Stimulated activated CD4-positive, alpha-beta T cell treated with anti-CD3 and anti-CD28 coated beads, Interleukin-1b, Interleukin-23, amount 100 ng/mL, for 48 hours (primary cell): ENCODE measurements at places on chromosomes 7 and 10.

DNA sequence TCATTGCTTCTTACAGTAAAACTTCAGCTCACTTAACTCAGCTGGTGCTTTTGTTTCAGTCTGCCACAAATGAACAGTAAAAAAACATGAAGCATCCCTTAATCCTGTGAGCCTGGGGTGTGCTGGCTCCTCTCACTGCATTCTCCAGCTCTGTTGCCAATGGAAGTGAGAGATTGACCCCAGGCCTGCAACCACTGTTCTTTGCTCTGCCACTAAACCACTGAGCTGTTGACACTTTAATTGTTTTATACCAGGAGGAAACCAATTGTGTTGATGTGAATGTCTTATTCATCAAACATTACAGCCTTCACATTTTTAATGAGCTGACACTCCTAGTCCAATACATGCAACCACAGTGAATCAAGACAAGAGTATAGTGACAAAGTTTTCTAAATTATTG, 69.4 kb upstream of the FZD1 start:
- DNase-seq = no peak

DNA sequence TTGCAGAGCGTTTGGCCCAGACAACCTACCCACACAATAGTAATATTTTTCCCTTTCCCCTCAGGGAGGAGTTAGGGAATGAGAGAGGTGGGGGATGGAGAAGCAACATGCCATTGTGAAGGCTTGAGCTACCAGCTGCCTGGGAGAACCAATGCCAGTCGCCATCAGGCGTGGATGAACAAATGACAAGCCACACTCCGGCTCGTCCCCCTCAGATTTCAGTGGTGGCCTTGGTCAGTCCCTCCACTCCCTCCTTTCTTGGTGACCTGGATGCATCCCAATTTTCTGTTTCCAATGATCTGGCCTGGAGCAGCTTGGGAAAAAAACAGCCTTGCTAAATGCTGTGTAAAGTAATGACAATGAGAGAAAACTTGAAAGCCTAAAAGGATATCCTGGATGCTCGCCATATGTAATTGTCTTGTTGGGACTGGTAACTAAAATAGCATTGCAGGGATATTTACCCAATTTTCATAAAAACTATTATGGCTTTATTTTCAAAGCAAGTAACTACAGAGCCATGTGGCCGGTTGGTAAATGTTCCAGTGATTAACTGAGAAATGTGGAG, 110.7 kb downstream of the ICA1 start:
- DNase-seq = no peak

GRCh38 chr10:1123198-1123597, 67.0 kb downstream of the WDR37 start:
- no peak for DNase-seq

DNA sequence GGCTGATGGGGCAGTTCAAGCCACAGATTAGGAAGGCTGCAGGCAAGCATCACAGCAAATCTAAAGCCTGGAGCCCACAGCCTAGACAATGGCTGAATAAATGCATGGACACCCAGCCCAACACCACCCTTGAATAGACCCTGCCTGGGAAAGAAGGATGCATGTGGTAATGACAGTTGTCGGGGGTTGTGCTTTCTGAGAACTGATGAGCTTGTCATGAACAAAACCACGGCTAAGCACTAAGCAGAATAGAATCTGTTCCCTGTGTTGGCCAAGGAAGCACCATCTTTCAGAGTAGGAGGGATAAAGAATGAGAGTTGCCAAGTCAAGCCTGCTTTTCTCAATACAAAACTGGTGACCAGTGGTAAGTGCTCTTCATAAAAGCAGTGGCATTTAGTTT, 66.1 kb upstream of the JCAD start:
- DNase-seq = no peak

GRCh38 chr7:148712678-148713329, 14.1 kb downstream of the CUL1 start:
- no peak for DNase-seq

DNA sequence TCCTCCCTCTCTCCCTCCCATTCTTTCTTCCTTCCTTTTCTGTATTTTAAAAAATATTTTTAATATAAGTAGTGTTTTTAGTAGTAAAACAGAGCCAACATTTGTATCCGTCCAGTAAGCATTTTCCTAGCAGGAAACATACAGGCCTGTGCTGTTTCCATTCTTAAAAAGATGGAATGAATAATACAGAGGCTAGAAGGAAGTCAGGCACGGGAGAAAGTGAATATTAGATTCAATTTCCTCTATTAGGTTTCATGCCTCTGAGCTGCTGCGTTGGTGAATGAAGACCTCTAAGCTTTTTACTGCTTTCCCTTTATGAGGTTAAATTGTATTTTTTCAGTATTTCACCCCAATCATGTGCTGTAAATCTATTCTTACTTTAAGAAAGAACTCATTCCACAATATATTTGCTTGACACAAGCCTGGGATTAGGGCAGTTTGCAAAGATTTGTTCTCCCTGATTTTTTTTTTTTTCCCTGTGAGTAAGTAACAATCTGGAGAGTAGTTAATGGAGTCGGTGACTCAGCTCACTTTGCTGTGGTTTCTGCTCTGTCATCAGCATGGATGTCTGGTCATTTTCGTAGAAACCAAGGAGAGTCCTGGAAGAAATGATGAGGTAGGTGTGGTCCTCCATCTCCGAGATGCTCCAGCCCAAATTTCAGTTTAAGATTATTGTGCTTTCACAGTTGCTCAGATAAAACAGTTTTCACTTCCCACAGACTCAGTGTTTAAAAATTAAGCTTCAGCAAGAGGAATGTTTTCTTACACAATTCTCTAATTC, 76.1 kb upstream of the PITRM1 start:
- DNase-seq = no peak

DNA sequence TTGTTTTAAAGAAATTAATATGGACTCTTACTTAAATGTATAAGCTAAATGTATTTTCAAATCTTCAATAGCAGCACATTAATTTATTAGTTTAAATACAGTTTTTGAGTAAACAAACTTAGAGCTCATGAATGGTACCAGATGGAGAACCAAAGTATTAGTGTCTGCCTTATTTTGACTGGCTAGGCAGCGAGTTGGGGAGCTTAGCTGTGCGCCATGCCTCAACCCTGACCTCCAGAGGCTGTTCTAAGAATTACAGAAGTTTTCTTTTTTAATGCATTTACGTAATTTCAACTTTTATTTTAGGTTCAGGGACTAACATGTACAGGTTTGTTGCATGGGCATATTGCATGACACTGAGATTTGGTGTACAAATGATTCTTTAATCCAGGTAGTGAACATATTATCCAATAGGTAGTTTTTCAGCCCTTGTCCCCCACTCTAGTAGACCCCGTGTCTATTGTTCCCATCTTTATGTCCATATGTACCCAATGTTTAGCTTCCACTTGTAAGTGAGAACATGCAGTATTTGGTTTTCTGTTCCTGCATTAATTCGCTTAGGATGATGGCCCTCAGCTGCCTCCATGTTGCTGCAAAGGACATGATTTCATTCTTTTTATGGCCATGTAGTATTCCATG, 166.8 kb downstream of the IQUB start:
- DNase-seq = no peak

- no peak for DNase-seq
Observed at GRCh38 chr7:2224934-2225333, 7.8 kb downstream of the MAD1L1 start.

DNA sequence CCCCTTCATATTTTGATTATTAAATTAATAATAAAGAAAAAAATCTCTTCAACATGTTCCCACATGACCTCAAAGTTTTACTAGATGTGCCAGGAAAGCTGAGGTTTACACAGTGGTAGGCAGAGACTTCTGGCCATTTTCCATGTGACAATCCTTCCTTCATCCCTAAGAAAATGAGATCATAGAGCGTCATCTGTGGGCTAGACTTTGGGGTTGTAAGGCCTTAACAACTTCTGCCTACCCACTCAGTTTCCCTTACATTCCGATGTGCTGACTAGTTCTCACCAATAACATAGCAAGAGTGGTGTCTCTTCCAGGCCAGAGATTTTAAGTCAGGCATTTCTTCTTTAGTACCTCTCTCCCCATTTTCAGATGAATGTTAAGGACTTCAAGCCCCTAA, 171.1 kb upstream of the PHF14 start:
- DNase-seq = no peak

- DNase-seq = no peak
Observed at GRCh38 chr10:132489704-132490534, 47.7 kb upstream of the INPP5A start.

GRCh38 chr7:3210531-3210930, 90.5 kb upstream of the SDK1 start:
- no peak for DNase-seq

DNA sequence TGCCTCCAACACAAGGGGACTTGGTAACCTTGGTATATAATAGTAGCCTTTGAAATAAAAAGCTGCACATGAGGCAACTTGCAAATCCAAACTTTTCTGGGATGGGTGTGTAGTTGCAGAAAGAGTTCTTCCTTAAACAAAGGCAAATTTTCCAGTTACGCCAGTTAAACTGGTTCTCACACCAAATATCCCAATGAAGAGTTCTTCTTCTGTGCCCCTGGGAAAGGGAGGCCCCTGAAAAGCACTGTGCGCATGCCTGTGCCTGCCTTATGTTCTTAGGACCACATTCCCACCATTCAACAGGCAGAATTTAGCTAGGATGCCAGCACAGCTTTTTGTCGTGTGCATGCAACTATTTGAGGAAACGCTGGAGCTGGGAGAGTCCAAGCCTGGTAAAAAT, 164.8 kb upstream of the SLC25A13 start:
- no peak for DNase-seq

DNA sequence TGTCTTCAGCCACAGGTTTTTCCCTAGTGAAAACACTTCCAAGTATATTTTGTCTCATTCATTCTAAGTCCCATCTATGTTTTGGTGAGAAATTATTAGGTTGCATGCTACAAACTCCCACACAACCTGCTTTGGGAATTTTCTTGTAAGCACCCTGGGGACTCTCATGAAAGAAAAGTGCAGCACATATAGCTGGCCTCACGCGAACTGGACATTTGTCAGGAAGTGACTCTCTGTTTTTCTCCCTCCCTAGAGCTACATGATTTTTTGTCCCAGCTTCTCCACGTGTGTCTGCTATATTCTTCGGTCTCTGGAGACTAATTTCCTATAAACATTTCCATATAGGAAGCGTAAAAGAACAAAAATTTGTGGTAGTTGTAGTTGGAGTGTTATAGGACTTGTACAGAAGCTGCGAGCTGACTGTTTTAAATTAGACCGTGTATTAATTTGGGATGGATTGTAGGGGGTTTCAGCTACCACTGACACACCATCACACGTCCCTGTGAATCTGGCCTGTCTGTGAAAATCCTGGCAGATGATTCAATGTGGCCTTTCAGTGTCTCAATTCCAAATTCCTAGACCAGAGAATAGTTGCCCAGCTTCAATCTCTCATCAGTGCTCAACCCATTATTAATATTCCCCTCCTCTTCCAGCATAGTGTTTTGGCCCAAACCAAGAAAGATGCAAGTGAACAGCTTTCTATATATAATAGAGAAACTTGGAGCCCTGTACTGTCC, 40.2 kb downstream of the ARL4A start:
- DNase-seq = no peak

- no peak for DNase-seq
Observed at GRCh38 chr10:99233689-99234037, 2.0 kb downstream of the HPSE2 start.

DNA sequence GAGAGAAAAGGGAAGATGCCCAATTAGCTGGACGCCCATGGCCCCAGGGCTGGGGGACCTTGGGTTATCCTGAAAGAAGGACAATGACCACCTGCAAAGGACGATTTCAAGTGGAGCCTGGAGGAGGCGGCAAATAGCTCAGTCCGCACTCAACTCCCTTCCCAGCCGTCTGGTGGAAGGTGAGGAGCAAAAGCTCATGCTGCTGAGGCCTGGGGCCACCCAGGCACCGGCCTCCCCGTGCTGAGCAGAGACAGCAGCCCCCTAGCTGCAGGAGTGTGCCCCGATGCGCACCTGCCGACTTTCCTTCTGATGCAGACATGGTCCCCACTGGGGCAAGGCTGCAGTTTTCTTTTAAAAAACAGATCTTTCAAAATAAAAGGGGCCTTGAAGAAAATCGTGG, 7.9 kb downstream of the FAM20C start:
- no peak for DNase-seq

GRCh38 chr7:27782849-27783248, 42.9 kb downstream of the TAX1BP1 start:
- DNase-seq = no peak

- DNase-seq = no peak
Observed at GRCh38 chr7:64654796-64655548, 11.0 kb upstream of the ZNF107 start.

DNA sequence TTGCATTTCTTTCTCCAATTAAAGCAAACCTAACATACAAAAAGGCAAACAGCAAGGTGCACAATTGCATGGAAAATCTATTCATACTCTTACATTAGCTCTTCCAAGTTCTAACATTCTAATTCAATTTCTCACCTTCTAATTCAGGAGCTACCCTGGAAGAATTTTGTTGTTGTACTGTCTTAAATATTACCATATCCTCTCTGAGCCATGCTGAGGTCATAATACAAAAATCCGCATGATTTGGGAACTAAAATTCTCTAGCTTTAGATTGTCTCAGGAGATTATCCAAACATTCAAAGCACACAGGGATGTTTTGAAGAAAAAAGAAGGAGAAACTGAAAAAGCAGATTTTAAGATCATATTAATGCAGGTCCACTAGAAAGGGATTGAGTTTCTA, 229.9 kb downstream of the KIAA1217 start:
- no peak for DNase-seq

- no peak for DNase-seq
Observed at GRCh38 chr10:69845574-69846292, 44.0 kb downstream of the COL13A1 start.

- no peak for DNase-seq
Observed at GRCh38 chr10:117092386-117092785, 45.7 kb downstream of the VAX1 start.

DNA sequence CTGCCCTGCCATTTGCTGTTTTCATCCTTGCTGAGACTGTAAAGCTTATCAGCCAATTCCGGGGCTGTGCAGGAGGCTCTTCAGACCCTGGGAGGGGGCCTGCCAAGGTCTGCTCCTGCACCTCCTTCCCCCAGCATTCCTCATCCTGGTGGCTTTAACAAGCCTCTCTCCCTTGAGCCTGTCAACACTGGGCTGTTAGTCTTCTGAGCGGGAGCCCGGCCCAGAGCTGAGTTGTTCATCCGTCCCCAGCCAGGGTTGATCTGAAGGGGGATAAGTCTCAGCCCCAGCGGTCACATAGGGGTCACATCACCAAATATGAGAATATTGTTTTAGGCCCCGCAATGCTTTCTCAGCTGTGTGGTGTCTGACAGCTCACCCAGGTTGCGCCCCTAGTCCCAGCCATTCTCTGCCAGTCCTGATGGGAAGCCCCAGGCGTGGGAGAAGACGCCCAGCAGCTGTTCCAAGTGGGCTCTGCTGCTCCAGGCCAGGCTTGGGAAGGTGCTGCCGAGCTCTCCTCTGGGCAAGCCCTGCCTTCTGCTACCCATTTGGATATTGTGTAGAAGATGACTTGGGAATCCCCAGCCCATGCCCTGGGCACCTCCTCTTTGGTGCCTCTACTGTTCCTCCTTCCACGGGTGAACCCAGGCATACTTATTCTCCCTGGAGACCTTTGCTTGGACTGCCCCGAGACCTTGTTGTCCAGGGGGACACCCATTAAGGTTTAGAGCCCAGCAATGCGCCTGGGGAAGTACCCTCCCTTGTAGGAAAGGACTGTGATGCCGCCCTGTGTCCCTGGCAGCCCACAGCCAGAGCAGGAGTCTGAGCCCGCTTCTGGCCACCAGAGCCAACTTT, 23.5 kb upstream of the TRIM8 start:
- DNase-seq = no peak

- DNase-seq = no peak
Observed at GRCh38 chr7:106871793-106872571, 6.9 kb downstream of the PIK3CG start.

- no peak for DNase-seq
Observed at GRCh38 chr7:54336800-54337199, 205.4 kb upstream of the VSTM2A start.

- no peak for DNase-seq
Observed at GRCh38 chr7:92696584-92696983, 106.4 kb upstream of the FAM133B start.
